ENCODE measurements at places on chromosomes 11 and 22.

GRCh38 chr11:74520316-74520715 is 26.8 kb upstream of the LIPT2 start:
- no peak for DNase-seq

GRCh38 chr22:26168939-26169314 is 335 bp upstream of the SEZ6L start:
- no peak for DNase-seq

- no peak for DNase-seq
Observed at GRCh38 chr11:63821411-63821810, 8.2 kb downstream of the SPINDOC start.

GRCh38 chr11:2897048-2897447 is 11.5 kb upstream of the CDKN1C start:
- no peak for DNase-seq

DNA sequence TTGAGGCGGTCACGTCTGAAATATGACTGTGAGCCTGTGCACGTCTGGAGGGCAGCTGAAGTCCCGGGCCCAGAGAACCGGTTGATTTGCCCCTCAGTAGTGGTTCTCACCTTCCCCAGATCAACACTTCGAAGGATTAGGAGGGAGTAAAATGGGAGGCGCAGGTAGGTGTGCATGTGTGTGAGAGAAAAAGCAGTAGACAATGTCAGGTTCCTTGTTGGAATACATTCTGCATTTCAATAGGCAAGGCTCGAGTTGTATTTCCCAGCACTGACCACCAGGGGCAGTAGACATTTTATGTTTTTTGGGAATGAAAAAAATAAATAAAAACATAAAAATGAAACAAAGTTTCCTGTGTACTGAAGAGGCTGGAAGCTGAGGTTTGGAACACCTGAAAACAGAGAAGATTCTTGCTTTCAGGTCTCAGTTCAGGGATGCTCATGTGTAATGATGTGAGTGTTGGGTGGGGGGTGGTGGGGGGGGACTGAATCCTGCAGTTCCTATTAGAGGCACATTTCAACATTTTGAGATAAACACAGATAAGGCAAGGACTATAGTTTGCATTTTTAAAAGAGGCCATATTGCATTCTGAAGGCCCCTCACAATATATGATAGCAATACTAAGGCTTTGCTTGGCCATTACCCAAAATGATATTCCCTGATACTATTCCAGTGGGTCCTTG is 333.9 kb downstream of the CADM1 start:
- no peak for DNase-seq

DNA sequence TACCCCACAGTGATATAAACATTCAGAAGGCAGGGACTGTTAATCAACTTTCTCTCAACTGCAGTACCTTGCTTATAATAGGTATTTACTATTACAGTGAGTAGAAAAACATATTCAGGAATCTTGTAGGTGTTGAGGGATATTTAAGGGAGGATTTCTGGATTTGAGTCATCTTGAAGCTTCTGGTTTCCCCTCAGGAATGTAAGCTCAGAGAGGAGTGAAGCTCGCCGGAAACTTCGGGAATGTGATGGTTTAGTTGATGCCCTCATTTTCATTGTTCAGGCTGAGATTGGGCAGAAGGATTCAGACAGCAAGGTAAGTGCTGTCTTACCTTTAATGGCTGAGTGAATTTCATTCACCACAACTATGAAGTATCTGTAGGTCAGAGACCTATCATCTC is 42.9 kb downstream of the CTNND1 start:
- DNase-seq: no peak

GRCh38 chr11:124832571-124832970 is 32.4 kb upstream of the MSANTD2 start:
- no peak for DNase-seq

DNA sequence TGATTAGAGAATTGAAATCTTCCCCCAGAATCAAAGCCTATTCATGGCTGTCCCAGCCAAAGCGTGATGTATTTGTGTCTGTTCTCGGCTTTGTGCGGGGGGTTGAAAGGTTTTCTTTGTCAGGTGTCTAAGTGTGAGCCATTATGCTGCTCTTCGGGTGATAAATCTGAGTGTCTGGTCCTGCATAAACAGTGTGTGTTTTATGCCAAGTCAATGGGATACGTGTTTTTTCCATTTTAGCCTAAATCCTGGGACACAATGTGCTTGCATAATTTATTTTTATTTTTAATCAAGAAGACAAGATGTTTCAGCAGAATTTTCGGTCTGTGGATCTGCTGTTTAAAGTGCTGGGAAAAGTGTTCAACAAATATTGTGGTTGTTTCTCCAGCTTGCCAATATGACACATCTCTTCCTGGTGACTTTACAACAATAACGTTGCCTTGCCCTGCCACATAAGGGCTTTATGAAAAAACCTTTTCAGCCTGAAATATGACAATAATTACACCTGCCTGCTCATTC is 267.8 kb downstream of the TBC1D22A start:
- DNase-seq: no peak

DNA sequence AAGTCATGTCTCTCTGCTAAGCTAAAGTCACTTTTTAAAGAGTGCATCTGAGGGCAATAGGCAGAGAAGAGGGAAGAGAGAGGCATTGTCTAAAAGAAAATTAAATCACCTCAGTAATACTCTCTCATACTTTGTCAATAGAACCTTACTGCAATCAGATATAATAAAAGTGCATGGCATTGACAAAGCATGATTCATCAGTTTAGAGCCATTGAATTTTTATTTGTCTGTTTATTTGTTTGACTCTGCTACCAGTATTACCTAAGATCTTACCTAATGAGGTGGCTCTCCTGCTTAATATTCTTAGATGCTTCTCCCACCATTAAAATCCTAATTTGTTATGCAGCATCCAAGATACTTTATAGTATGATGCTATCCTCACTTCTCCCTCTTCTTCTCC is 209.0 kb downstream of the PGR start:
- DNase-seq: no peak

DNA sequence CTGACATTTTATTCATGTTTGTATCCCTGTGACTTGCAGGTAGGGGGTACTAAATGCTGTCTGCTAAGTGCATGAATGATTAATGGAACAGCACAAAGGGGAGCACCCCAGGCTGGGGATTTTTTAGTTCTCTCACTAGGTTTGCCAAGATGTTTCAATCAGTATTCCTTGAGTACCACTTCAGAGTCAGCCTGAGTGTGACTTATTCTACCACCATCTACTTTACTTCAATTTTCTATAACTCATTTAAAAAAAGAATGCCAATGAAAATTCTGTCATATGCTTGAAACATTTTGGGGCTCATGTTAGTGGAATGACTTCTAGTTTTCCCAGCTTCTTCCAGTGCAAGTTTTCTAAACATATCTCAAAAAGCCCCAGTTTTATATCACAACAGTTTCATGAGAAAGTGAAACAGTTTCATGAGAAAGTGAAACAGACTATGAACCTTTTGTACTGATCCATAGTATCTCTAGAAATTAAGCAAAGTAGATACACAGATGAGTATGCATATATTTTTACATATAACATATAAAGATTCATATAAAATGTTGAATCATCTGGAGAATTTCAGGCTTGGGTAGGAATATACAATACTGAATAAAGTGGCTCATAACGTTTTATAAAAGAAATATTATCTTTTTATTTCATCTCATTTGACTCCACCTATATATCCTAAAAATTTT is 252.4 kb downstream of the GRM5 start:
- DNase-seq: no peak

DNA sequence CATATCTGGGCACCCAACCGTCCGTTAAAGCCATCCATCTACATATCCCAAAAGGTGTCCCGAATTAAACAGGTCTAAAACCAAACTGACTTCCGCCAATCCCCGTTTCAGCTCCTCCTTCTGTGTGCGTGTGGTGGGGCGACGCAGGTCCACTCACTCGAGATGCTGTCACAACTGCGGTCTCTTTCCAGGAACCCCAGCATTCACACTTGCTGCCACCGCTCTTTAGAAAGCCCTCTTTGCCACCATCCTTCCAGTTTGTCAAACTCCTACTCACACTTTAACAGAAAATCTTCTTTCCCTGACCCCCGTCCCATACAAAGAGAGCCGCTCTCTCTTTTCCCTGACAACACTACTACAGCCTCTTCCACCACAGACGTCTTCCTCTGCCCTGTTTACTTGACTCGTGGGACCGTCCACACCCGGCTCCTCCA is 467 bp downstream of the ESS2 start:
- DNase-seq: no peak

DNA sequence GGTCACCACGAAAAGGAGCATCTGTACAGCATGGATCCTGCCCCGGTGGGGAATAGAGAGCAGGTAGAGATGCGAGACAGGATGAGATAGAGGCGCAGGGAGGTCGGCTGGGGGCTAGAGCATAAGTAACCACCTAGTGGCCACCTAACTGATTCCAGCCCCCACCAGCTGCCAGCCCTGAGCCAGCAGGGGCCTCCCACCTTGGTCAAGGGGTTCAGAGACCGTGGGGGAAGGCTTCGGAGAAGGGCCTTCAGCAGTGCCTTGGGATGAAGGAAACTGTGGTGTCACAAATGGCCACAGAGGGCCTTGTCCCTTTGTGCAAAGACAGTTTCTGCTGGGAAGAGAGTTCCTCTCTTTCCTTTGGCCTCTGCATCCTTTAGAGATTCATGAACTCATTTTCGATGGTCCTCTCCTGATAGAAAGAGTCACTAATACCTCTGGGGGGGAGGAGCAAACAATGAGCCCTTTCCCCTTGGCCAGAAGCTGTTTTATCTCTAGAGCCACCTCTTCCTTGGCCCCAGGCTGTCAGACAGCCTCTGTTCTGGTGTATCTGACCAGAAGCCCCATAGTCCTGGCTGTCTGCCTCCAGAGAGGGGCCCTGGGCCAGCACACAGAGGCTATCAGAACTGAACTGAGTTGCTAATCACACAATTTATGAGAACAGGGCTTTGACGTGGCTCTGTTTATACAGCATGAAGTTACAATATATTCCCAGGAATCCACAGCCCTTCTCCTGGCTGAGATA is 146.0 kb downstream of the PARVA start:
- DNase-seq: no peak

- peak; percentile 83 for DNase-seq
Observed at GRCh38 chr11:3840870-3841425, at the start of gene RHOG. Gene RHOG, minus strand, starts transcription at chr11:3840959. Its CDS starts 12,821 bp downstream, at chr11:3828138.

DNA sequence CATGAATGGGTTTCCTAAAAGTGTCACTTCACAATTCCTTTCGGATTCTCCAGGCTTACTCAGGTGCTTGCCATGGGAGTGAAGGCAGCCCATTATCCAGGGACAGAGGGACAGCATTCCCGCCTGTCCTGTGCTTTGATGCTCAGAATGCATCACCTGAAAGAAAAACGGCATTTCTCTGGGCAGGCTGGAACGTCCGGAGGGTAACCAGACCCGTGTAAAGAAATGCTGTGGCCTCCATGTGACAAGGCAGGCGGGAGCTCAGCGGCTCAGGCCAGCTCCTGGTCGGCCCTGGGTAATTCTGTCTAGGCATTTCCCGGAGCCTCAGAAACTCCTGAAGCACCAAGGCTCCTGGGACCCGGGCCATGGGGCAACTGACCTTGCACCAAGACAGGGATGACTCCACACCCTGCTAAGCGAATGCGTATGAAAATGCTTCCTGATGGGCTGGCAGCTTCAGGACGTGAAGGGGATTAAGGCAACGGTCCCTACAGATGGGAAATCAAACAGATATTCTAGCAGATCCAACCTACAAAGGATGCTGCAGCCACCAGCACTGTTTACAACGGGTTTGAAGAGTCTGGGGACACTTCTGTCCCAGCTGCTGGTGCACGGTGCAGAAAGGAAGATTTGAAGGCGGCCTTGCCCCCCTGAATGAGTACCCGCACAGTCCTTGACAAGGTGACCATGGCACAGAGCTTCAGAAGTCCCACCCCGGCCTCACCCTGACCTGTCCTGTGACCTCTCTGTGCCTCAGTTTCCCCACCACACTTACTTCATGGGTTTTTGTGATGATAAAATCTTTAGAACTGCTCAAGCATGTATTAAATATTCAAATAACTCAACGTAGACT is 13.6 kb upstream of the FGF3 start:
- no peak for DNase-seq

DNA sequence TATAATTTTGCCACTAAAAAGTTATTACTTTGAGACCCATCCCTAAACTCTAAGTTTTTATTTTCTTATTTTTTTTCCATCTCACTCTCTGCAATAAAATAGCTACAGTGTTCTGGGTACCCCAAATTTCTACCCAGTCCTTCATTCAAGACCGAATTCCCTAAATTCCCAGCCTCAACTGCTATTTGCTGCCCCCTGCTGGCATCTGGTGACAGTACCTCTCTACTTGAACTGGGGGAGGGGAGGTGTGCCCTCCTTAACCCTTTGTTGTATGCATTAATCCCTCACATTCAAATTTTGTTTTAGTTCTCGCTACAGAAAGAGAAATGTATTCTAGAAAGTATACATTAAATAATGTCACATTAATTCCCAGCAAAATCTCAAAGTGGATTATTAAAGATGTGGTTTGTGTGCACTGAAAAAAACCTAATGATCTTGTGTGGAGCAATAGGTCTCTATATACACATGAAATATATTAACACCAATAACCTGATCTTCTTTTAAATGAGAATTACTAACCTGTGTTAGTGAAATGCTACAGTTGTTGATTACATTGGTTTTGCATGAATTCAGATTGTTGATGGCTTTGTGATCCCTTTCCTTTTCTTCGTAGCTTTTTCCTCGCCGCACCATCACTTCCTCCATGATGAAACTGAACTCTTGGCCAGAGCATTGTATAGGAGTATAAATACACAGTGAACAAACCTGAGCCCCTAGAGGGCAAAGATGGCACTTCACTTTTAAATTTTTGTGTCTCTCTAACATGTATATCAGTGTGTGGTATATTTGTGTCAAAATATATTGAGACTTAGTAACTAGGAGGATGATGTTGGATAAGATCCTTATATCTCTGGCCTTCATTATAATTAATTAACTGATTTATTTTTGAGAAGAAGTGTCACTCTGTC is 590.0 kb downstream of the METTL15 start:
- DNase-seq: peak; percentile 47

DNA sequence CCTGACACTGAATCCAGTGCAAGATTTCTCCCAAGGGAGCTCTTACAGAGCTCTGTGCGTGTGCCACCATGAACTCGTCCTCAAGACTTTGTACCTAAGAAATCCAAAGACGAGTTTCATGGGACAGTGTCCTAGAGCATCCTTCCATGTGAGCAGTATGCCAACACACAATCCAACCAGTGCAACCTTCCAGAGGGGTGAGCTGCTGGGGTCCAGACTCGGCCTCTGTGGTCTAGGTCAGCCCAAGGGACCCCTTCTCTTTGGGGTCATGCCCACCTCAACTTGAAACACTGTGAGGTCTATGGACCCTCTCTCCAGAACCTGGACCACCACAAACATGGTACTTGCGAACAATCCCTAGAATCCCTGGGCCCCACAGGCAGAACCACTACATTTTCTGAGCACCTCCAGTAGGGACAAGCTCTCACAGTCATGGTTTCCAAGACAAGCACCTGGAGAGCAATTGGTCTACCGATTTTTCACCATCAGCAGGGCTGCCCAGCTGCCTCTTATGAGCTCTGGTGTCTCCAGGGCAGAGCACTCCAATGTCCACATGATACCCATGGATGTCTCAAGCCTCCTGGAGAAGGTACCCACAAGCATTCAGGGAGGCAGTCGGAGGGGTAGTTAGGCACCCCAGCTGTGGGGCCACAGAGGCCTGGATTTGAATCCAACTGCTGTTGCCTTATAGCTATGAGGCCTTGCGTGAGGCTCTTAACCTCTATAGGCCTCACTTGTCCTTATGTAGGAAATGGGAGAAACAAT is 7.7 kb downstream of the CHST1 start:
- DNase-seq: no peak
